ENCODE measurements at places on chromosomes 7 and 10.
A peak's percentile ranks its signal among the peaks of the same experiment; 100 is the strongest.

DNA sequence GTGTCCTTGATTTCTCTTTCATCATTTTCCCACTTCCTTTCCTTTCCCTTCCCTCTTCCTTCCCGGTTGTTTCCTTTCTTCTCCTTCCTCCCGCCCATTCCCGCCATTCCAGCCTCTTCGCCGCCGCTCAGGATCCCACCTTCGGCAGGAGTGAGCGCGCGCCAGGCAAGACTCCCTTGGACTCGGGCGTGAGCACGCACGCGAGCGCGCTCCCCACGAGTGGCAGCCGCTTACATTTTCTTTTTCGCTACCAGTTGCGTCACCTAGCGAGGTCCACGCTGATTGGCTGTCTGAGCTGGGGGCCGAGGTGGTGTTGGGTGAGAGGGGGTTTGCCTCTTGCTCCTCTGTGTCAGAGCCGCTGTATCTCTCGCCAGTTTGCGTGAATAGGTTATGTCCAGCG is 11.8 kb downstream of the ZAN start:
- peak; percentile 44 for DNase-seq

DNA sequence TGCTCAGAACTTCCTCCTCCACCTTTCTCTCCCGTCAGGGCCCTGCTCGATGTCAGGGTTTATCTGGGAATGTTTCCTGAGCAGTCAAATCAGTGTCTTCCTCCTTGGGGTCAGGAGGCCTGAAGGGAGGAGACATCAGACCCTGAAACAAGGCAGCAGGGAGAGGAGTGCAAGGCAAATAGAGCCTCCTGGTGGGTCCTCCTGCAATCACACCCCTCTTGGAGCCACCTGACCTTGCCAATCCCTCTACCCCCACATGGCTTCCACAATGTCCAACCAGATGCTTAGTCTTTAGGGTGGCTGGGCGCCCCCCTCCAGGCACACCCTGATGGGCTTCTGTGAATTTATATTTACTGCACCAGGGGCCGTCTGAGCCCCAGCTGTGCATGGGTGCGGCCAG is 12.2 kb downstream of the GPR26 start:
- no peak for DNase-seq

DNA sequence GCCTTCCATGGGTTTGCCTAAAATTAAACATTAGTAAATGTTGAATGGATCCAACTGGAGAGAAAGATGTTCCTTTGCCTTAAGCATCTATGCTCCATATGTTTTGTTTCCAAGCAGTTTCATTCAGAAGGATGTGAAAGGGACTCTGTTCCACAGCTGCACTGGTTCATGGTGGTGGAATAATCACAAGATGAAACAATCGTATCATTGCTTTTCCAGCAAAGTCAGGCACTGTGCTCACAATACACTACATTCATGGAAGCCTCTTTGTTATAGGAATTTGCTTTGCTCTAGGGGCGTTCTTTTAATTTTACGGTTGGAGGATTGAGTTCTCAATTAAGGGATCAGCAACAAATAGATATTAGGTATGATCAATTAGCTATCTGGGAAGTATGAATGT is 33.8 kb downstream of the RAMP3 start:
- DNase-seq, result no peak

GRCh38 chr10:1123198-1123597 is 67.0 kb downstream of the WDR37 start:
- no peak for DNase-seq

DNA sequence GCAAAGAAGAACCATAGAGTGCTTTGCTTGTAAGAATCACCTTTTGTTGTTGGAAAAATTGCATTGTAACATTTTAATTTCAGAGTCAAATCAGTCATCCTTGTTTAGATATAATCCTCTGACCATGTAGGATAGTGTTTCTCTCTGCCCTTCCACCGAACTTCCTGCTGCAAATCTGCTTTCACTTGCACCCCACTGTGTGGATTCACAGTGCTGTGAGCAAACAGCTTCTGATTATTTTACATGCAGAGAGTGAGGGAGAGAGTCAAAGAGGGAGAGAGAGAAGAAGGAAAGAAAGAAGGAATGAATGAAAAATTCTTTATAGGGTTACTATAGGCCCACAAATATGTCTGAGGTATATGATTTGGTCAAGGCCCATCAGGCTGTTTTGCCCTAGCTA is 30.0 kb upstream of the SEM1 start:
- no peak for DNase-seq

DNA sequence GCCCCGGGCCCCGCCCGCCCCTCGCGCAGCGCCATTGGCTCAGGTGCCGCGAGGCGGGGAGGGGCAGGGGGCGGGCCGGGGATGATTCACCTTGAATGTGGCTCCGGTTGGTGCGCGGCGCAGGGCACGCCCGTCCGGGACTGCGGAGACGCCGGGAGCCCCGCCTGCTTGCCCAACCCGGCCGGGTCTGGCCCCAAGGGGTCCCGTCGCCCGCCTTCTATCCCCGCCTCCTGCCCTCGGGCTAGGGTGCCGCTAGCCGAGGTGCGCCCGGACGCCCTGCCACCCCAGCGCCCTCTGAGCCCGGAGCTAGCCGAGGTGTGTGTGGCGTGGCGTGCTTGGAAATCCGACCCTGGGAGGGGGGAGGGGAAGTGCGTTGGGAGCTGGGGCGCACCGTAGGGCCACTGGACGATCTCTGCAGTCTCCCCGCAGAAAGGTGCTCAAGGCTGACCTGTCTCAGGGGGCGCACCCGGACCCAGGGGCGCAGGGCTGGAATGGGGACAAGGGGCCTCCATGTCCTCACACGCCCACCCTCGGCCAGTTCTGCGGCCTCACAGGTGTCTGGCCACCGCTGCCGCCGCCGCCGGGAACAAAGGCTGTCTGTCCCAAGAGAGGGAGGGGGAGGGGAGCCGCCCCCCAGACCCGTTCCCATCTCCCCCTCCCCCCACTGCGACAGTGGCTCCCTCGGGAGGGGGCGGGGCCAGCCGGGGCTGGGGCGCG is 168.9 kb downstream of the NRF1 start:
- peak; percentile 95 for DNase-seq

- DNase-seq, result no peak
Observed at GRCh38 chr10:96613576-96613975, 26.8 kb upstream of the TM9SF3 start.

GRCh38 chr10:96740579-96741281 is 20.4 kb upstream of the PIK3AP1 start:
- no peak for DNase-seq

DNA sequence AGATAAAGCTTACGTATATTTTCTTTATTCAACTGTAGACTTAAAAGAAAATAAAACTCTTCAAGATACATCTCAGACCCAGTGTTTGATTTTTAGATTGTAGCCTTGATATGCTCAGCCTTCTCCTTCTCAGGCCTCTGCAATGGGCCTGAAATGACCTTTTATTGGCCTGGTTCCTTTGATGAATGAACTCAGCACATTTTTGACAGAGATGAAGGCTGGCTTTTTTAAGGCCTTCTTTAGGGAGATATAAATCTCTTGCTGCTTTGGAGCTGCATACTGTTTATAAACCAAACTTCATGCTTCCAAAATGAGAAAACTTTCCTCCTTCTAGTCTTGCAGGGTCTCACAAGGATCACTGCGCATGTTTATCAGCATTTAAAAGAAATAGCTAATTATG is 1049.8 kb downstream of the LRMDA start:
- no peak for DNase-seq

DNA sequence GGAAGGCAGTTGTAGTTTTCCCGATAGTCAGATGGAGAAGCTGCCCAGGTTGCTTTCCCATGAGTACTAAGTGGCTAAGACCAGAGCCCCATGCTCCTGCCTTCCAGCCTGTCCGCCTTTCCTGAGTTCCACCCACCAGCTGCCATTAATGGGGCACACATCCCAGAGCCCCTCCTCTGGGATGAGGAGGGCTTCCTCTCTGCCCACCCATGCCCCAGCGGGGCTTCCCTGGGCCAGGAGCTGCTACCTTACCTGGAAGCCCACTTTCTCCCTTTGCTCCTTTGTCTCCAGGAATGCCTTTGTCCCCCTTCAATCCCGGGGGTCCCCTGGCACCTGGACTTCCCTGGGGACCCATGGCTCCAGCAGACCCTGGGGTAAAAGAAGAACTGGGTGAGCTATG is 7.8 kb downstream of the SFTPD start:
- DNase-seq, result no peak

- no peak for DNase-seq
Observed at GRCh38 chr7:149462101-149462520, 1.2 kb upstream of the ZNF777 start.

DNA sequence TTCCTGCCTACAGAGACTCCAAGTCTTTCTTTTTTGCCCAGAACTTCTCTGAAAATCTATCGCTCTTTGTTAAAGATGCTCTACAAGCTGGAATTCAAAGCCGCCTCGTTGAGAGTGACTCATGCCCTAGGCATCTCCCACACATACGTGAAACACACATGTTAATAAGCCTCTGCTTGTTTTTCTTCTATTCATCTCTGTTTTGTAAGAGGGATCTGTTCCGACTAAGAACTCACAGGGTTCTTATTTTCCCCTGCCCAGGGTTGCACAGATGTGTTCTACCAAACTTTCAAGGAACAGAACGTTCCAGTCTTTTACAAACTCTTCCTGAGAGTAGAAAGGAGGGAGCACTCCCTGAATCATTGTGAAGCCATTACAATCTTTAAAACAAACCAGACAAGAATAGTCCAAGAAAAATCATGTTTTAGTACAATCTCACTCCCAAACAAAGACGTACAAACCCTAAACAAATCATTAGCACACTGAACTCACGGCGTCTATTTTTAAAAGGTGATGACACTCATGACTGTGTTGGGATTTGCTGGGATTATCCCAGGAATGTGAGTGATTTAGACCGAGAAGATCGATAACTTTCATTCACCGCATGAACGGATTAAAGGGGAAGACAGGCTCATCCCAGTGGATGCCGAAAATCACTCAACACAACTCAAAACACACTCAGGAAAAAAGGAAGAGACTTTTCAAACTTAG is 55.3 kb upstream of the INPP5A start:
- no peak for DNase-seq

DNA sequence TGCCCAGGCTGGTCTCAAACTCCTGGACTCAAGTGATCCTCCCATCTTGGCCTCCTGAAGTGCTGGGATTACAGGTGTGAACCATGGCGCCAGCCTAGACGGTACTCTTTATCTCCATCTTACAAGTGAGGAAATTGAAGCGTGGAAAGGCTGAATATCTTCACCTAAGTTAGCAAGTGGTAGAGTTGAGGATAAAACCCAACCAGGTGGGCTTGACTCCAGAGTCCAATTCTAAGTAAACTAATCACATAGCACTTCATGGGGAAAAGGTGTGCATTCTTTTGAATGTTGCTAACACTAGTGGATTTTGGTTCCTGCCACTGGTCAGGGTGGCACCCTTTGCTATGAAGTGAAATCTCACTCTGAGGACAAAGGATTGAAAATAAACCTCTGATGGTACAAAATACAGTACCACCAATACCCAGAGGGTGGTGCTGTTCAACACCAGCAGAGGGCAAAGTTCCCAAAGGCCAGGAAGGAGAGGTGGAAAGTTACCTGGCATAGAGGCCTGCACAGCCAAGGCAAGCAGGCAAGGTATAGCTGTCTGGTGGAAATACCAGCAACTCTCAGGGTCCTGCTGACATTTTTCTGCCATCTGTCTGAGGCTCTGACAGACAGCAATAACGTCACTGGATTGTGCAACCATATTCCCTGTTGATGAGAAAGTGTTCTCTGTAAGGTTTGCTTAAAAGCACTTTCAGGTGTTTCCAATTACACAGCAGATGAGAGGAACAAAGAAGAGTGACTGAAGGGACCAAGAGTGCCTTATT is 17.6 kb downstream of the ZDHHC16 start:
- DNase-seq, result peak; percentile 49

DNA sequence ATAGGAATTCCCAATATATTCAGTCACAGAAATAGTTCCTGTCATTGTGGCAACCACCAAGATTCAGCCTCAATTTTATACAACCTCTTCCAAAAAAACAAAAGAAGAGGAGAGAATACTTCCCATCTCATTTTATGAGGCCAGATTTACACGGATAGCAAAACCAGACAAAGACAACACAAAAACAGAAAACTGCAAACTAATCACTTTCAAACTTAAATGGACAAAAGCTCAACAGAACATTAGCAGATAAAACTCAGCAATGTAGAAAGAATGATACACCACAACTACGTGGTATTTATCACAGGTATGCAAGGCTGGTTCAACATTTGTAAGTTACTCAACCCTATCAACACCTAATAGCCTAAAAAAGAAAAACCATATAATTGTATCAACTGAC is 22.0 kb downstream of the PEX1 start:
- DNase-seq, result no peak

DNA sequence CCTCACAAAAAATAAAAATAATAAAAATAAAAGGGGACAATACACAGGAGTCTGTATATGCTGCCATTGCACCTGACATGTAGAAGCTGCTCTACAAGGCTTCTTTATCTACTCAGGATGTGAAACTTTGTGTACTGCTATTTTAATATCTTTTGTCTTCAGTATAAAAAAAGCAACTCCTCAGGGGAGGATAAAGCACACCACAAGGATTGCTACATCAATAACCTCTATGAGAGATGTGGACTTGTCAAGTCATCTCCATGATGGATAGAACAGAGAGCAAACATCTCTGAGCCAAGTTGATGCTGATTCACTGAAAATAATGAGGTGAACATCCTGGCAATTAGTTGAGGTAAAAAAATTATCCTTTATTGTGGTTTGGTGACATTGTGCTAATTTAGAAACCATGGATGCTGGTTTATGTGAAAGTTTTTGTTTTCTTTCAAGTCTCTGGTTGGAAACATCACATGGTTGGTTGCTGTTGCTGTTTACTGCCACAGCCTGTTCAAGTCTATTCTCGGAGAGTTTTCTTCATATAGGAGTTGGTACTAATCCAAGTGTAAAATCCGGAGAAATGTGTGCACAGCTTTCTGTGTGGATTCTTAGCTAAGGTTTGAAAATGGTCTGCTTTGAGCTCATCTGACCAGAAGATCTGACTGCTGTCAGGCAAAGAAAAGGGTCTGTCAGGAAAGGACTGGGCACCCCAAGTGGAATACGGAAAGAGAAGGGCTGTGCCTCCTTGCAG is 1.5 kb upstream of the HECW1 start:
- DNase-seq, result no peak

DNA sequence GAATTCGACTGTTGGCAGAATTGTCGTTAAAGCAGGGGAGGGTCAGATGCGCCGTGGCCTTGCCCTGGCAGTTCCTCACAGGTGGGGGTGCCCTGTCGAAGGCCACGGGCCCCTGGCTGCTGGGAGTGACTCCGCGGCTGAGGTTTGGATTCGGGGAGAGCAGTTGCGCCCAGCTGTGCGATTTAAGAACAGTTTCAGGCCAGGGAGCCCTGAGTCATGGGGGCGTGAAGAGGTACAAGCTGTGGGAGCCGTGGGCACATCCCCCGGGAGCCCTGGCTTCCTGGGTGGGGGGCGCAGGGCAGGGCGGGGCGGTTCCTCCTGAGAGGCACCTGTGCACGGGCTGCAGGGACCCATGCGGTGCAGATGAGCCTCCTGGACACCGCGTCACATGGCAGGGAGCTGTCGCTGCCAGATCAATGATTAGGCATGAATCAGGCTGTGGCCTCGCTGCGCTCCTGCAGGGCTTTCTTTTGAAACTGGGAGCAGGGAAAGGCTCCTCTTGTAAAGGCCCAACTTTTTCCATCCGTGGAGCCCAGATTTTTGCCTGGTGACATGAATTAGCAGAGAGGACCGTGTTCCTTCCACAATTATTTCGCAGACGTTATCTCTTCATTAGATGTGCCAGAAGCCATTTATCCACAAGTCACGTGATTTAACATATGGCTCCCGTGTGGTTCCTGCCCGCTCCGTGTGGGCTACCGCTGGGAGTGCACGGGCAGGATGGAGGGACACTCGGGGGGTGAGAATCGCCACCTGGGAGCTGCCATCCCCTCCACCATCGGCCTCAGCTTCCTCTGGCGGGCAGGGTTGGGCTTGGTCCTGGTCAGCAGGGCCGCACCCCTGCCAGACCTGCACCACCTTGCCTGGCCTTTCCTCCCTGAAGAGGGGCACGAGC is 918 bp downstream of the PWWP2B start:
- DNase-seq, result peak; percentile 47
